ENCODE measurements at places on chromosomes 2 and 18. TPM values are rescaled to one million over a fixed set of nuclear protein-coding genes. Genes with fewer than 3 reads are reported as not detected.

DNA sequence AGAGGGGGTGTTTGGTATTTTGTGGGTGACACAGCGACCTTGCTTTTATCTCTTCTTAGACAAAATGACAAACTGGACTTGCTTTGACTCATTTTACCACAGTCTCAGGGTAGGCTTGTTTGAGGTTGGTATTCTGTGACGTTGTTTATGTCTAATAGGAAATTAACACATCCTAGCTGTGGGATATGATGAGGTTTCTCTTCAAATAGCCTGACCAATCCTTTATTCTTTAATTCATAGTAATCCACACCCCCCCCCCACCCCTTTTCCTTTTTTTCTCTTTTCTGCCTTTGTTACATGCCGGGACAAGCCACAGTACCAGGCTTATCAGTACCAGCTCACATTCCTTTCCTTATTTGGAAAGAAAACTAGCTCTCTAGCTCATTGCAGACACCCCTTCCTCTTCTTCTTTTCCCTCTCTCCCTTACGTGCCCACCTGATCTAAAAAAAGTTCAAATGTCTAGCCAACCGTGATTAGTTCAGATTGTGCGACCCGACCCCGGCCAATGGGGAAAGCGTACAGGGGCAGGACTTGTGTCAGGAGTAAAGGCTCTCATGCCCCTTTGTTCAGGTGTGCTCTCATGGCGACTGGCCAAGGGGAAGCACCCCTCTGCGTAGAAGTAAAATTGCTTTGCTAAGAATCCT lies 52.2 kb upstream of the PTPRM start:
- DNase-seq, result no peak

DNA sequence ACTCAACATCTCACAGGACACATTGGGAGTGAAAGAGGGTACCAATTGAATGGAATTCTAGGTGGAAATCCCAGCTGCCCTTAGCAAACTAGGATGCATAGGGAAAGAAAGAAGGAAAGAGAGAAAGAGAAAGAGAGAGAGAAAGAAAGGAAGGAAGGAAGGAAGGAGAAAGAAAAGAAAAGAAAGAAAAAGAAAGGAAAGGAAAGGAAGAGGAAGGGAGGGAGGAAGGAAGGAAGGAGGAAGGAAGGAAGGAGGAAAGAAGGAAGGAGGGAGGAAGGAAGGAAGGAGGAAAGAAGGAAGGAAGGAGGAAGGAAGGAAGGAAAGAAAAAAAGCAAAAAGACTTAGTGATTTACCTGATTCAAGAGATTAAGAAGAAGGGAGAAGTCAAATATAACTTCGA lies 143.9 kb downstream of the SS18 start:
- no peak for DNase-seq

DNA sequence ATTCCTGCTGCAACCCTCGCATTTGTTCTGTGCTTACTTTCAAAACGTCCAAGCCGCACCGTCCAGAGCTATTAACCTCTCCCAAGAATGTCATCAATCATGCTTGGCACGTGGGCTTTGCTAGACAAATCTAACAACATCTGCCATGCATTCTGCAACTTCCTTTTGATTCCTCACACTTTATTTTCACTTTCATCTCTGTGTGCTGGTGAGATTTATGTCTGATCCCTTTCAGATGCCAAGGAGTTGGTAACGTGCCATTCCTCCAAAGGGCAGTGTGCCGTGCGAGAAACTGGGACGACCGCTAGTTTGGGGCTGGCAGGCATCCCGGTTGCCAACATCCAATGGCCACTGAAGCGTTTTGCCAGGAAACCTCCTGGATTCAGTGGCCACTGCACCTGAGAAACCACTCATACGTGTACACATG lies 230.0 kb upstream of the PARD3B start:
- DNase-seq, result no peak

GRCh38 chr2:144548088-144548487 lies 28.2 kb upstream of the ZEB2 start:
- no peak for DNase-seq

Gene THSD7B
- 3.1 TPM for polyA plus RNA-seq

- DNase-seq, result no peak
Observed at GRCh38 chr2:188620916-188621315, 329.2 kb downstream of the GULP1 start.

GRCh38 chr18:23267447-23267776 lies 132.1 kb downstream of the CABLES1 start:
- DNase-seq, result no peak

DNA sequence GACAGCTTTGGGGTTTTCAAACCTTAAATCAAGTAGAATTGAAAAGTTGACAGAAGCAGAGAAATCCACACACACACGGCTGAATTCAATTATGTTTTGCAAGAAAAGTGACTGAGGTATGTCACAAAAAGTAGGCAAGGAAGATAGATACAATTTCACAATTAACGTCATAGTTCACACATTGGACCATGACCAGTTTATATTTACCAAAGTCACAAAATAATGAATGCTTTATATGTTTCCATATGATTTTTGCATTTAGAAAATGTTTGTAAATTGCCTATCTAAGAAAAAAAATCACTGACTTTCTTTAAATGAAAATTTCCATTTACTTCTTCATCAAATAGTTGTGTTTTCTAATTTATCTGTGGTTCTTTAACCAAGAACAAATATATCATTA lies 29.4 kb upstream of the ZNF516 start:
- DNase-seq, result no peak

DNA sequence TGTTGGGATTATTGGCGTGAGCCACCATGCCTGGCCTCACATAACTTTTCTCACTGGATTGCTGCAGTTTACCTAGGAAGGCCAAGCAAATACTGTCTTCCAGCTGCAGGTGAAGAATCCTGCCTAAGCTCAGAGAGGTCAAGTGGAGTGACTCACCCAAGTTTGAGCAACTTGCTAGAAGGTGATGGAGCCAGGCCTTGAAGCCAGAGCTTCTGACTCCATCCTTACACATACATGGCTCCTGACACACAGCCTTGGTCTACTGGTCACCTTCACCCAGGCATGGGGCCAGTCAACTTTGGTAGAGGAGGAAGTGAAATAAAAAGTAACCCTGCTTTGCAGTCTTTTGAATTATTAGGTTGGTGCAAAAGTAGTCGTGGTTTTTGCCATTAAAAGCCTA lies 93.5 kb downstream of the VWA3B start:
- no peak for DNase-seq

- DNase-seq, result no peak
Observed at GRCh38 chr2:37549598-37549997, 121.8 kb downstream of the CDC42EP3 start.

DNA sequence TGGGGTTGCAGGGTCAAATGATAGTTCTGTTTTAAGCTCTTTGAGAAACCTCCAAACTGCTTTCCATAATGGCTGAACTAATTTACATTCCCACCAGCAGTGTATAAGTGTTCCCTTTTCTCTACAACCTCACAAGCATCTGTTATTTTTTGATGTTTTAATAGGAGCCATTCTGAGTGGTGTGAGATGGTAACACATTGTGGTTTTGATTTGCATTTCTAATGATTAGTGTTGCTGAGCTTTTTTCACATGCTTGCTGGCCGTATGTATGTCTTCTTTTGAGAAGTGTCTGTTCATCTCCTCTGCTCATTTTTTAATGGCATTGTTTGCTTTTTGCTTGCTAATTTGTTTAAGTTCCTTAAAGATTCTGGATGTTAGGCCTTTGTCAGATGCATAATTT lies 107.7 kb downstream of the PDE11A start:
- no peak for DNase-seq

DNA sequence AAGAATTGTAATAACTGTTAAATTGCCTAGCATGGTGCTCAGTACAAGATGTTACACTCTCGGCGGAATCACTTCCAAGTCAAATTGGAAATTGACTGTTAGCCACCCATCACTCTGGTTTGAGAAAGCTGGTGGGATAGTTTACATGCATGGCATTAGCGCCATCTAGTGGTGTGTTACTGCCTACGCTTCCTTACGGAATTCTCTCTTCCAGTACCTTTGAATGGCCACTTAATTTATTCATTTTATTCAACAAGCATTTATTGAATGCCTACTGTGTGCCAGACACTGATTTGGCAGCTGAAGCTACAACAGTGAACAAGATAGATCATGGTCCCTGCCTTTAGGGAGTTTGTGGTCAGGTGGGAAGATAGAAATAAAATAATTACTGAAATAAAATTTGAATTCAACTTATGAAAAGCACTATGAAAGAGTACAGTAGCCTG lies 171.2 kb downstream of the TMEM247 start:
- peak; percentile 77 for DNase-seq

- DNase-seq, result no peak
Observed at GRCh38 chr2:69807821-69808540, 21.5 kb upstream of the GMCL1 start.

Gene COPS9
- 49.0 TPM for polyA plus RNA-seq

Gene CKAP2L
- 23.1 TPM for polyA plus RNA-seq
